ENCODE measurements at places on chromosomes 6 and 20. TPM values are rescaled to one million over a fixed set of nuclear protein-coding genes. Genes with fewer than 3 reads are reported as not detected.
A peak's percentile ranks its signal among the peaks of the same experiment; 100 is the strongest.

- no peaks in the 10 kb centered on the region for H3K27me3 ChIP-seq
- H3K36me3 ChIP-seq: no peaks in the 10 kb centered on the region
- H3K4me3 ChIP-seq: no peak overlapping the region
- no peak for DNase-seq
- no peaks in the 10 kb centered on the region for H3K4me1 ChIP-seq
- H3K27ac ChIP-seq: no peak overlapping the region
Measured at GRCh38 chr6:10771371-10771894, 23.8 kb downstream of the TMEM14B start.

- no peak for DNase-seq
- H3K36me3 ChIP-seq: no peaks in the 10 kb centered on the region
- no peak overlapping the region for H3K27ac ChIP-seq
Measured at GRCh38 chr20:63042448-63043071, 35.8 kb upstream of the BHLHE23 start.

DNA sequence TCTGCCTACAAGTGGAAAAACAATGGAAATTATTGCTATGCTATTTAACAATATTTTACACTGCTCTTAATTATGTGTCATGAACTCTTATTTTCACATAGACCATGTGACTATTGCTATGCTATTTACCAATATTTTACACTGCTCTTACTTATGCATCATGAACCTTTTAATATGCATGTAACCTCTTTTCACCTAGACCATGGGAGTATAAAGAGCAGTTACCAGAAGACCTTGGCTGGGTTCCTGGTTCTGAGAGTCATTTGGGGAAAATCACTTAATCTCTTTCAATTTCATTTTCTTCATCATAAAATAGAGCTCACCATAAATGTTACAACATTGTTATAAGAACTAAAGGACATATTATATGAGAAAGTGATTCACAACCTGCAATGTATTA is 223.8 kb upstream of the RNF217 start:
- peaks cover 4% of the 10 kb centered on the region for H3K4me1 ChIP-seq
- no peaks in the 10 kb centered on the region for H3K27me3 ChIP-seq
- no peaks in the 10 kb centered on the region for H3K36me3 ChIP-seq
- H3K27ac ChIP-seq: no peak overlapping the region

GRCh38 chr6:5425797-5426196 is 164.5 kb downstream of the FARS2 start:
- no peak overlapping the region for H3K27ac ChIP-seq
- no peak for DNase-seq
- H3K27me3 ChIP-seq: no peaks in the 10 kb centered on the region
- no peaks in the 10 kb centered on the region for H3K4me1 ChIP-seq
- no peaks in the 10 kb centered on the region for H3K36me3 ChIP-seq

GRCh38 chr6:170258407-170258806 is 32.5 kb downstream of the DLL1 start:
- H3K27me3 ChIP-seq: no peaks in the 10 kb centered on the region
- no peak overlapping the region for H3K4me3 ChIP-seq
- H3K4me1 ChIP-seq: no peaks in the 10 kb centered on the region
- no peaks in the 10 kb centered on the region for H3K36me3 ChIP-seq

GRCh38 chr20:62352402-62353288 is 14.5 kb downstream of the LAMA5 start:
- H3K27ac ChIP-seq: no peak overlapping the region
- no peaks in the 10 kb centered on the region for H3K27me3 ChIP-seq
- DNase-seq: no peak
- no peaks in the 10 kb centered on the region for H3K36me3 ChIP-seq
- no peak overlapping the region for H3K4me3 ChIP-seq
- peaks cover 36% of the 10 kb centered on the region for H3K4me1 ChIP-seq

GRCh38 chr6:31763619-31763940 is 1.1 kb downstream of the SAPCD1 start:
- DNase-seq: peak; percentile 34
- H3K27me3 ChIP-seq: no peaks in the 10 kb centered on the region
- no peak overlapping the region for H3K27ac ChIP-seq
- H3K36me3 ChIP-seq: no peaks in the 10 kb centered on the region
- peaks cover 12% of the 10 kb centered on the region for H3K4me1 ChIP-seq

- H3K4me3 ChIP-seq: no peak overlapping the region
- peak overlapping the region; percentile 27 for H3K27ac ChIP-seq
- peaks cover 14% of the 10 kb centered on the region for H3K4me1 ChIP-seq
- H3K36me3 ChIP-seq: peaks cover 23% of the 10 kb centered on the region
- H3K27me3 ChIP-seq: no peaks in the 10 kb centered on the region
Measured at GRCh38 chr20:48983423-48984400, 62.2 kb downstream of the ARFGEF2 start.

DNA sequence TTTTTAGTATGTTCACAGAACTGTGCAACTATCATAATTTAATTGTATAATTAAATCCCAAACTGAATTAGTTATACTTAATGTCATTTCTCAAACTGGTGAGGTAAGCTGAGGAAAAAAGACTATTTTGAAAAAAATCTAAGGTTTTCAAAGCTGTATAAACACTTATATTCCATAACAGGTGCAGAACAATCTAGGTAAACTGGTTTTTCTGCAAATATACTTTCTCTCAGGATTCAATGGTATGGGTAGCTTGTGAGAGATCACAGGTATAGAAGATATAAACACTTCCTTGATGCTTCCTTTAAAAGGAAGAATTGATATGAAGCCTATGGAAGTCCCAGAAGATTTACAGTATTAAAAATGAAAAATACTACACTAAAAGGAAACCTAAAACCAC is 33.7 kb downstream of the NOL7 start:
- H3K4me3 ChIP-seq: no peak overlapping the region
- H3K27me3 ChIP-seq: no peaks in the 10 kb centered on the region
- no peak for DNase-seq
- H3K36me3 ChIP-seq: peaks cover 10% of the 10 kb centered on the region
- H3K27ac ChIP-seq: no peak overlapping the region

GRCh38 chr6:28225056-28225834 is at the start of gene ZSCAN9:
ZSCAN9 (plus strand) TSS chr6:28225275; CDS start chr6:28227085, 1,810 bp downstream.
- peaks cover 28% of the 10 kb centered on the region for H3K36me3 ChIP-seq
- DNase-seq: peak; percentile 88
- H3K27ac ChIP-seq: peak within 1 kb of the TSS; percentile 54
- peak within 1 kb of the TSS; percentile 75 for H3K4me3 ChIP-seq

DNA sequence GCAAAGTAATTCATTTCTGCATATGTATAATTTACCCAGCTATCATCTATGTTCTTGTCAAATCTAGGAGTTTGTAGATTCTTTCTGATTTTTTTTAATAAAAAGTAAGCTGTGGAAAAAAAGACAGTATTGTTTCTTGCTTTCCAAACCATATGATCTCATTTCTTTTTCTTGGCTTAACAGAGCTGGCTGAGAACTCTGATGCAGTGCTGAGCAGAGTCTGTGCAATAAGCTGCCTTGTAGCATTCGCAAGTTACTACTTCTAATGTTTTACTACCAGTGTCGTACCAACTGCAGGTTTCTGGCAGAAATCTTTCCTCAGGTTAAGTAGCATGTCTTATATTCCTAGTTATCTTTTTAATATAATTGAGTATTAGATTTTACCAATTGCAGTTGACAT is 15.6 kb downstream of the RRBP1 start:
- H3K4me3 ChIP-seq: no peak overlapping the region
- peak; percentile 52 for DNase-seq
- H3K27ac ChIP-seq: peak overlapping the region; percentile 10
- H3K36me3 ChIP-seq: peaks cover 28% of the 10 kb centered on the region
- H3K4me1 ChIP-seq: peaks cover 43% of the 10 kb centered on the region
- H3K27me3 ChIP-seq: no peaks in the 10 kb centered on the region

DNA sequence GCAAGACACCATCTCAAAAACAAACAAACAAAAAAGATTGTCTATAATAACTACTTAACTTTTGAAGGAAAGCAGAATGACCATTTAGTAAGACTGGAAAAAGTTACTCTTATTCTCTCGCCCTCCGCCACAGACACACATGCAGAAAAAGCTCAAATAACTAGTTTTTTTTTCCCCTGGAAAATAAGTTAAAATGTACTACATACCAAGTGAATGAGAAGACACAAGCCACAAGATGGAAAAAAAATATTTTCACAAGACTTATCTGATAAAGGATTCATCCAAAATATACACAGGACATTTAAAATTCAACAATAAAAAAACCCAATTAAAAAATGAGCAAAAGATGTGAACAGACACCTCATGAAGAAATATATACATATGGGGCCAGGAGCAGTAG is 31.9 kb downstream of the NUDT3 start:
- H3K4me3 ChIP-seq: peak overlapping the region; percentile 15
- no peaks in the 10 kb centered on the region for H3K36me3 ChIP-seq
- peak overlapping the region; percentile 62 for H3K27ac ChIP-seq
- H3K4me1 ChIP-seq: peaks cover 34% of the 10 kb centered on the region
- H3K27me3 ChIP-seq: no peaks in the 10 kb centered on the region

- H3K4me3 ChIP-seq: no peak overlapping the region
- no peaks in the 10 kb centered on the region for H3K27me3 ChIP-seq
- no peak for DNase-seq
- no peaks in the 10 kb centered on the region for H3K4me1 ChIP-seq
- H3K36me3 ChIP-seq: no peaks in the 10 kb centered on the region
Measured at GRCh38 chr6:4491501-4492260, 284.5 kb upstream of the CDYL start.

GRCh38 chr6:169906004-169906687 is 154.7 kb downstream of the ERMARD start:
- no peak overlapping the region for H3K27ac ChIP-seq
- no peaks in the 10 kb centered on the region for H3K27me3 ChIP-seq
- H3K36me3 ChIP-seq: no peaks in the 10 kb centered on the region

DNA sequence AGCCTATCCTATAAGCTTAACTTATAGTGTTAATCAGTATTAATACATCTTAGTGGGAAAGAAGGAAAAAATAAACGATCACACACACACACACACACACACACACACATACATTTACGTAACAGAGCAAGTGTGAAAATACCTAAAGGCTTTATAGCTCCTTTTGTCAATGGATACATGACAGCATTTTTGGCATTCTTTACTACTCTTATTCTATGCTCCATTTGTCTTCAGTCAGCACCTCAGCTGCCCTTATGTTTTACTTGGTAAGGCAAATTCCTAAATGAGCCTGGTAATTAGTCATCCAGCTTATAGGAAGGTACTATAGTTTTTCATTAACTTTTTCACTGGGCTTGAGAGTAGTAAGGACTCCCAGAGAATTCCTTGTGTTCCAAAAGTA is 25.1 kb upstream of the SLC17A3 start:
- H3K36me3 ChIP-seq: no peaks in the 10 kb centered on the region
- no peak overlapping the region for H3K27ac ChIP-seq
- DNase-seq: no peak
- H3K27me3 ChIP-seq: no peaks in the 10 kb centered on the region
- H3K4me1 ChIP-seq: no peaks in the 10 kb centered on the region

- no peaks in the 10 kb centered on the region for H3K36me3 ChIP-seq
- H3K27me3 ChIP-seq: no peaks in the 10 kb centered on the region
- peak overlapping the region; percentile 95 for H3K27ac ChIP-seq
- peaks cover 36% of the 10 kb centered on the region for H3K4me1 ChIP-seq
Measured at GRCh38 chr6:18263418-18264218, 712 bp downstream of the DEK start.

GRCh38 chr20:31537890-31538289 is 23.6 kb downstream of the HM13 start:
- H3K4me3 ChIP-seq: no peak overlapping the region
- DNase-seq: no peak
- H3K27ac ChIP-seq: no peak overlapping the region
- H3K4me1 ChIP-seq: peaks cover 13% of the 10 kb centered on the region
- peaks cover 55% of the 10 kb centered on the region for H3K36me3 ChIP-seq

DNA sequence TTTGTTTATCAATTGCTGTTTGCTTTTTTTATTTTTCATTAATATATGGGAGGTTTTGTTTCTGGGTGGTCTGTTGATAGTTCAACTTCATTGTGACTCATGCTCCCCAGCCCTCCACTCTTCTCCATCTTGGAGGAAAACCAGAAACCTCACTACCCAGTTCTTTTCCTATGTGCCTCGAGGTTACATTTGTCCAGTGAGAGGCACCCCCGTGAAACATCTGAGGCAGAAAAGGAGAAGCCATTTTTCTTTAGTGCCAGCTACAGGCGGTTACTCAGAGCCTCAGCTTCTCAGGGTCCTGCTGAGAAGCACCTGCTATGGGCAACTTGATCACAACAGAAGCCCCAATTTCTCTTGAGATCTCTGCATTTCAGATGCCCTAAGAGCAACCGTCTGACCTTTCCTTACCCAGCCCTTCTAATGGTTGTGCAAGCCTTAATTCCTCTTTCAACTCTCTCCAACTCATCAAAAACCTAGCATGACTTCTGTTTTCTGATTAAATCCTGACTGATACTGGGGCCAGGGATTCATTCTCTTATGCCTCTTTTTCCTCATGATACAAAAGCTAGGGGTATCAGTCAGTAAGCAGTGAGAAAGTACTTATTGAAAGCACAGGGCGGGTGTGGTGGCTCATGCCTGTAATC is 144.6 kb downstream of the ELOVL4 start:
- H3K4me3 ChIP-seq: no peak overlapping the region
- no peak for DNase-seq
- H3K36me3 ChIP-seq: no peaks in the 10 kb centered on the region

DNA sequence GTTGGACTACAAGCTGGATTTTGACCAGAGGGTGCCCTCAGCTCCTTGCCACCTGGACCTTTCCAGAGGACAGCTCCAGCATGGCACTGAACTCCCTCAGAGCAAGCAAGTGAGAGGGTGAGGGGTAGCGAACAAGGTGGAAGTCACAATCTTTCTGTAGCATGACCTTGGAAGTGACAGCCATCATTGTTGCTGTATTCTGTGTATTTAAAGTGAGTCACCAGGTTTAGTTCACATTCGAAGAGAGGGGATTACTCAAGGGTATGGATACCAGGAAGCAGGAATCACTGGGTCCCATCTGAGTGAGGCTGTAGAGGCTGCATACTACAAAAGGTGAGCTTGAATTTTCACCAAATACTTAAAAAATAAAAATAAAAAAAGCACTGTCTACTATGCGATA is 280.0 kb upstream of the SPTLC3 start:
- no peaks in the 10 kb centered on the region for H3K4me1 ChIP-seq
- H3K27me3 ChIP-seq: no peaks in the 10 kb centered on the region
- no peaks in the 10 kb centered on the region for H3K36me3 ChIP-seq

- no peak overlapping the region for H3K27ac ChIP-seq
- DNase-seq: no peak
- no peaks in the 10 kb centered on the region for H3K36me3 ChIP-seq
- H3K4me1 ChIP-seq: no peaks in the 10 kb centered on the region
- no peak overlapping the region for H3K4me3 ChIP-seq
- no peaks in the 10 kb centered on the region for H3K27me3 ChIP-seq
Measured at GRCh38 chr6:124434421-124434820, 527.8 kb upstream of the RNF217 start.

The HLA-DOB gene
- total RNA-seq: 0.79 TPM

The OXT gene
- total RNA-seq: not detected

The PTCHD4 gene
- total RNA-seq: 11.4 TPM

The TXLNB gene
- total RNA-seq: 0.58 TPM

The VSX1 gene
- total RNA-seq: not detected
